Activated CD4-positive, alpha-beta T cell treated with anti-CD3 and anti-CD28 coated beads for 36 hours (primary cell): ENCODE measurements at places on chromosomes 3 and 15.

- DNase-seq = peak; percentile 24
These were observed 2.7 kb downstream of the IREB2 start for GRCh38 chr15:78440375-78441373.

GRCh38 chr3:194013928-194014327 is 122.0 kb upstream of the HES1 start:
- DNase-seq = no peak

DNA sequence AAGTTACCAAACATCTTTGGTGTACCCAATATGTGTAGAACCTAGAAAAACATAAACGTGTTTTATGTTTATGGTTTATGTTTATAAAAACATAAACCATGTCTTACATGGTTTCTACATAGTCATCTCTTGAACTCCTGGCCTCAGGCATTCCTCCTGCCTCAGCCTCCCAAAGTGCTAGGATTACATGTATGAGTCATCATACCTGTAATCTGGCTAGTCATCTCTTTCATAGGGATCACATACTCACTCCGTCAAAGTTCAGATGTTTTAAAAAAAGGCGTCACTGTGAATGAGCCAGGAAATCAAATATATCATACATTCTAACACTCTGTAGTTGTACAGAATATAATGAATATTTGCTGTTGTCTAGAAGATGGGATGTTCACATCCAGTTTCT is 178.6 kb downstream of the CPNE4 start:
- DNase-seq = no peak

DNA sequence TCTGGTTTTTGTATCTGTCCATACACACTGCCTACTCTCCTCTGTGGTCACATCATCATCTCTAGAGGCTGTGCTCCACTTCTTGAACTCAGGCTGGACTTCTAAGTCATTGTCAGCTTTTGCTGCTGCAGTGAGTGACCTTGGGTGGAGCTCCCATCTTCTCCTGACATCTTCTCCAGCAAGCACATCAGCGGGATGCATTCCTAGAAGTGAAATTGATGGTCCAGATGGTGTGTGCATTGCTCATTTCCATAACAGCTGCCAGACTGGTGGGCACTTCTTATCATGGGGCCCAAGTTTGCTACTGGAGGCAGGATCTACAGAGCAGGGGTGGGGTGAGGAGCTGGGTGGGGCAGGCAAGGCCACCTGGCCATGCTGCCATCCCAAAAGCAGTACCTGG is 109.9 kb downstream of the DNAJB8 start:
- no peak for DNase-seq

DNA sequence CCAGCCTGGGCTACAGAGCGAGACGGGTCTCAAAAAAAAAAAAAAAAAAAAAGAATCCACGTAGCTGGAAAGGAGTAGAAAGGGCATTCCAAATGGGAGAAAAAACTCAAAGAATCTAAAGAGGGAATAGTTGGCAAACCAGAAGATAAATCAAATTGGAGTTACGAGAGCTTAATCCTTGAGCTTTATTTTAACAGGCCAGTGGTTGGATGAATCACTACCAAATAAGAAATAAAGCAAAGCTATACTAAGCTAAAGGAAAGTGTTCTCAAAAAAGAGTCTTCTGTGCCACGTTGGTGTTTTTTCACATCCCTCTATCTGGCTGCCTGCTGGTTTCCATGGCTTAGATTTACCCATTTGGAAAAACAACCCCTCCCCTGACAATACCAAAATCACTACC is 14.0 kb downstream of the VGLL4 start:
- no peak for DNase-seq

- no peak for DNase-seq
These were observed 8.7 kb upstream of the GPD1L start for GRCh38 chr3:32097768-32098167.

DNA sequence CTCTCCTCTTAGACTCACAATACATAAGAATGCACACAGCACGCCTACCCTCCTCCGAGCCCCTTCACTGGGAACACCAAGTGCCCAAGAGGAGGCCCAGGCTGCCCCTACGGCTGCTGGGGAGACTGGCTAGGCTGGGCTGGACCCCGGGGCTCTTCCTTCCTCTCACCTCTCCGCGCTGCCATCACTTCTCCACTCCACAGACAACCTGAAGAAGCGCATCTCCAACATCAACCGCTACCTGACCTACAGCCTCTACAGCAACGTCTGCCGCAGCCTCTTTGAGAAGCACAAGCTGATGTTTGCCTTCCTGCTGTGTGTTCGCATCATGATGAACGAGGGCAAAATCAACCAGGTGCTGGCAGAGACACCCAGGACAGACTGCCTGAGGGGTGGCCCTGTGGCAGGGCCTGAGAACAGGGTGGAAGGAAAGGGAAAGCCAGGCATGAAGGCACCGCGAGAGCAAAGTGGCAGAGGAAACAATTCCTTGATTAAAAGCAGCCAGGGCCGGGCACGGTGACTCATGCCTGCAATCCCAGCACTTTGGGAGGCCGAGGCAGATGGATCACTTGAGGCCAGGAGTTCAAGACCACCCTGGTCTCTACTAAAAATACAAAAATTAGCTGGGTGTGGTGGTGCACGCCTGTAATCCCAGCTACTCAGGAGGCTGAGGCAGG is 51.6 kb downstream of the SEMA3G start:
- DNase-seq = no peak

DNA sequence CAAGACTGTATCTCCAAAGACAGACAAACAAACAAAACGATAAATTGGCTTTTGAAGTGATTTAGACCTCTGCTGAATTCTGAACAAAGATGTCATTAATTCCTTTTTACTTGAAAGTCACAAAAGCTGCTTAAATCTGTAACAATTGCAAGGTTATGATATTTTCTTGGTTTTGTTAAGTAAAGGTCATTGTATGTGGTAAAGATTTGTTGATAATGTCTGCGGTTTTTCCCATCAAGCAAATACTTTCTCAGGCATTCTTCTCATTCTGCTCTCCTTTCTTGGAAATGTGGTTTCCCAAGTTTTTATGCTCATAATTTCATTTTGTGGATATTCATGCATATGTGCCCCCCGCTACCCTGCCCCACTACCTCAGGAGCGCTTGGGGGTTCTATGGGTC is 116.5 kb downstream of the SLMAP start:
- no peak for DNase-seq

DNA sequence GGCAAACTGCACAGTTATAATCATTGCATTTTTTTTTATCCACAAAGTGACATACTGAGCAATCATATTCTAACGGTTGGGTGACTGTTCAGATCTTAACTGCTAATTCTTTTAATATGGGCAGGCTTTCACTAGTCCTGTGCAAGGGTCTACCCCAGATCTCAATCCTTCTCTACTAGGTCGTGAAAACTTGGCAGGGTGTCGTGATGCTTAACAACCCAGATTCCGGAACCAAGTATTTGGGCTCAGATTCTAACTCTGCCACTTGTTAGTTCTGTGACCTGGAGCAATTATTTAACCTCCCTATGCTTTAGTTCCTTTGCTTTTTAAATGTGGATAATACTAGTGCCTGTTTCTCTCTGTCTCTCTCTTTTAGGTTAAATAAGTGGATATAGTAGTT is 16.4 kb upstream of the ALDH1A2 start:
- no peak for DNase-seq

DNA sequence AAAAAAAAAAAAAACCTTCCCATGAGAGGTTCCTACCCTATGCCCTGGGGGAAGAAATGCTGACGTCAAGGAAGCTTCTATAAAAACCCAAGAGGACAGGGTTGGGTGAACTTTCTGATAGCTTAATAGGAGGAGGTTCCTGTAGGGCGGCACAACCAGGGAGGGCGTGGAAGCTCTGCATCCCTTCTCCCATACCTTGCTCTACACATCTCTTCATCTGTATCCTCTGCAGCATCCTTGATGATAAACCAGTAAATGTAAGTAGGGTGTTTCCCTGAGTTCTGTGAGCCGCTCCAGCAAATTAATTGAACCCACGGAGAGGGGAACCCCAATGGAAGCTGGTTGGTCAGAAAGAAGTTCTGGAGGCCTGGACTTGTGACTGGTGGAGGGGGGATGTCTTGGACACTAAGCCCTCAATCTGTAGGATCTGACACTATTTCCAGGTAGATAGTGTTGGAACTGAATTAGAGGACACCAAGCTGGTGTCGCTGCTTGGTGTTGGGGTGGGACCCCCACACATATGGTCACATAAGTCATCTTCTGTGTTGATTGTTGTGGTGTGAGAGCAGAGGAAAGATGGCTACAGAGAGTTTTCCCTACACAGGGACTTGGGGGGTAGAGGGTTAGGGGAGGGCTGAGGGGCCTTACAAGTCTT is 91.5 kb downstream of the ST6GAL1 start:
- no peak for DNase-seq

DNA sequence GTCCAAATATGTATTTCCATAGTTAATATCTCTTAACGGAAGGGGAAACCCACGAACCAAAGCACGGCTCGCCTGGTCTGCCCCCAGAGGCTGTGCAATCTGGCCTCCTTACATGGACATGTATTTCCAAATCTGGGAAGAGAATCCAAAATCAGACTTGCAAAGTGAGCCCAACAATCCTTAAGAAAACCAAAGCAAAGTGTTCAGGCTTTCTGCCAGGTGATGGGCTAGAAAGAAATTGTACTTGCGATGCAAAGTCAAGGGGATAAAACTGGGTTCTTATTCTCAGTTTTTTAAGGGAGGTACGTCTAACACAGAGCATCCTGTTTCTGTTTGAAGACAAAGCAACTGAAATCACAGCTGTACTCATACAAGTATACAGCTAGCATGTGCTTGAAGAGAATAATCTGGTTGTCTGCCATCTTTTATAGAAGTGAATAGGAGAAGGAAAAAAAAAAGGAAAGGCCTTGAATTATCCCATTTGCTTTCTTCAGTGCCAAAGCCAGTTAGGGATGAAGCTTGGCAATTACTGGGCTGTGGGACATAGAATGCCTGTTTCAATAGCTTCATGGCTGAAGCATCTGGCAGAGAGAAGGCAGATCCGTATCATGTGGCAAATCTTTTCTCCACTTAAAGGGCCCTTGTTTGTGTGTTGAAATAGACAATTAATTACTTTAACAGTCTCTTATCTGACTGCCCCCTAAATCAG is 48.4 kb downstream of the LRIG1 start:
- no peak for DNase-seq

DNA sequence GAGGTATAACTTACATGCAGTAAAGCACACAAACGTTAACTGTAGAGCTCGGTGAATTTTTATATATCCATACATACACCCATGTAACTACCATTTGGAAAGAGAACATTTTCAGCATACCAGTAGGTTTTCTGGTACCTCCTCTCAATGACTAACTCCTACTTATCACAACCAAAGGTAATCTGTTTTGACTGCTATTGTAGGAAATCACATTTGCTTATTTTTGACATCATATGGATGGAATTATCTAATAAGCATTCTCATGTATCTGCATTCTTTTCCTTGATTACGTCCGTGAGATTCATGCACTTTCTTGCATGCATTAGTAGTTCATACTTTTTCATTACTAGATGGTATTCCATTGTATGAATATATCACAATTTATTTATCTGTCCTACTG is 76.8 kb downstream of the CSNK1G1 start:
- no peak for DNase-seq

- DNase-seq = no peak
These were observed 2.3 kb upstream of the TYRO3 start for GRCh38 chr15:41556677-41557076.

GRCh38 chr3:37141676-37142075 is 32.7 kb downstream of the LRRFIP2 start:
- DNase-seq = no peak

DNA sequence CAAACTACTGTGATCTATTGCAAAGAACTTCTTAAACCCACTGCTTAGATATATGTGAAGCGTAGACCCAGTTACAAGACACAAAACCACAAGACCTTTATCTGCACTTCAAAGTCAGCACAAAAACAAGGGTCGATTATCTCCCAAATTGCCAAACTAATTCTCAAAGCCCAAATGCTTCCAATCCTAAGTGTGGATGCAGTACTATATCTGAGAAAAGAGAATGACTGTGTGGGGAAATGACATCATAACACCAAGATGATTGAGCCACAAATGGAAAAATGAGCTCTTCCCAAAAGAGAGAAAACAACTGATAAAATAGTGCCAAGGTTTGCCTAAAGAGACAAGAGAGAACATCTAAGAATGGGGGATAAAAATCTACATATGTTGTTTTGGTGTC is 86.2 kb downstream of the MEIS2 start:
- no peak for DNase-seq

DNA sequence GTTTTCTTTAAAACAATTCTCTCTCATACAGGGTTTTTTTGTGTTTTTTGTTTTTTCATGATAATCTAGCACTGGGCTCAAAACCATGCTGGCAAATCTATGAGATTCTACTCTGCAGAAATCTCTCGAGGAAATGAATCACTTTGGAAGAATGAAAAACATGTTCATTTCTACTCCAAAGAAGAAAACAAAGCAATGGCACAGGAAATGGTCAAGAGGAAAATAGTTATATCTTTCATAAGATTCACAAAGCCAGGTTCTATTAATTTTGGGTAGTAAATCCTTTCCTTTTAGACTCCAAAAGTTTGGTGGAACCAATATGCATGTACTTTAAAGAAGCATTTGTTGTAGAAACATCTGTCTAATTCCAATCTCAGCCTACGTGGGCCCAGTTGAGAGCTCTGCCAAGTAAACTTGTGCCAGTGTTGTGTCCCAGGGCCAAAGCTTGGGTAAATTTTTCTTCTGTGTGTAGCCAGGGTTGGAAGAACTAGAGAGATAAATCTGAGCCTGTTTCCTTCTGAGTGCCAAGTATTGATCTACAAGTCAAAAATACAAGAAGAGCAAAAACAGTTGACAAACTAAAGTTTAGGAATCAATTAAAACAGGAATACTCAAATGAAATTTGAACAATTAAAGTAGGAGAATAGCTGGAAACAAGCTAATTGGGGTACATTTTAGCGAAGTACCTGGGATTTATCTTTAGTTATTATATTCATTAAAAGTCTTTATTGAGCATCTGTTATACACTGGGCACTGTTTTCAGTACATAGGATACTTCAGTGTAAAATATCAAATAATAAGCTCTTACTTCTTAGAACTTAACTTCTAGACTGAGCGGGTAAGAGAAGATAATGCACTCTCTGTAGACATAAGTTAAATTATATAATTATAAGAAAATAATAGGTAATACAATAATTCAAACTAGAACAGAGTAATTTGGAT is 657.5 kb upstream of the NECTIN3 start:
- no peak for DNase-seq

GRCh38 chr3:9681723-9682081 is 21.9 kb upstream of the CPNE9 start:
- DNase-seq = no peak

DNA sequence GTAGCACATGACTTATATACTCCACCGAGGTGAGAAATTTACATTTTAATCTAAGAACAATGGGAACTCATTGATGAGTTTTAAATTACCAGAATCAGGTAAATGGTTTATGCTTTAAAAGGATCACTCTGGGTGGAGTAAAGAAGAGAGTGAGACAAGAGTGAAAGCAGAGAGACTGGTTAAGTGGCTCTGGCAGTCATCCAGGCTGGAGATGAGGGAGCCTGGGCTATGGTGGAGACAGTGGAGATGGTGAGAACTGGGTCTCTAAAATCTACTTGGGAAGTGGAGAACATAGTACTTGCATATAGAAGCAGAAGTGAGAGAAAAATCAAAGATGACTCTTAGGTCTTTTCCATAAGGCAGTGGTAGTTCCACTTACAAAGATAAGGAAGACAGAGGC is 37.1 kb upstream of the SLC25A36 start:
- no peak for DNase-seq

GRCh38 chr15:63392361-63393009 is 10.8 kb upstream of the CA12 start:
- no peak for DNase-seq
